ENCODE measurements at places on chromosomes 4 and X.

- no peak for DNase-seq
Measured at GRCh38 chrX:155959018-155959587, 38.4 kb upstream of the IL9R start.

DNA sequence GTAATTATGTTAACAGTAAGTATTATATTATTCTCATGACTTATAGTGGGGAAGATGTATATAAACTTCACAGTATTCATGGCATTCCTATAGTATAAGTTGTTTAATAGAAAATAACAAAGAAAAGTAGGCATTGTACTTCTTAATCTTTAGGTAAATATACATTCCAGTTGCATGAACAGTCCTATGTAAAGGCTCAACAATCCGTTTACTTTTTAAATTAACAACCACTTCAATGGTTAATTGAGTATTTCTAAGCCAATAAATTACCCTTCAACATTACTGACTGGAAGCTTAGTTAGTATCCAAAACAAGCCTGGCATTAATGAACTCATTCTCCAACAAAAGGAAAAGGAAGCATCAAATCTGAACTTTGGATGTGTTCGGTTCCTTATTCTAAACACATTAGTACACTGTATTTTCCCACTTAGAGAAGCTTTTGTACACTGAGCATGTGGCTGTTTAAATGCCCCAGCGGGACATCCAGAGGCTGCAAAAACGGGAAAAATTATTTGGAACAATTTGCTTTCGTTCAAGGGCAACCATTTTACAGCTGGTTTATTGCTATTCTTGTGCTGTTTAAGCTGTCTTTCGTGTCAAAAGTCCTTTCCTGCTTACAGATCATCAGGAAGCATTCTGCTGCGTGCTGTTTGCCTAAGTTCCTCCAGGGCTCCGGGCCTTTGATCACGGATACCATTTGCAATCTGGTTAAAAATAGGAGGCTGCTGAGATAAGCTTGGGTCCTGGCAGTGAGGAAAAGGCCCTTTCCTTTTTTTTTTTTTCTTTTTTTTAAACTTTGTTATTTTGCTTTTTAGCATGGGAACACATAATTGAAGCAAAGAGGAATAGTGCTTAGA is 460.3 kb downstream of the SPRY1 start:
- no peak for DNase-seq

- DNase-seq, result no peak
Measured at GRCh38 chr4:150253965-150254630, 175.9 kb downstream of the DCLK2 start.

DNA sequence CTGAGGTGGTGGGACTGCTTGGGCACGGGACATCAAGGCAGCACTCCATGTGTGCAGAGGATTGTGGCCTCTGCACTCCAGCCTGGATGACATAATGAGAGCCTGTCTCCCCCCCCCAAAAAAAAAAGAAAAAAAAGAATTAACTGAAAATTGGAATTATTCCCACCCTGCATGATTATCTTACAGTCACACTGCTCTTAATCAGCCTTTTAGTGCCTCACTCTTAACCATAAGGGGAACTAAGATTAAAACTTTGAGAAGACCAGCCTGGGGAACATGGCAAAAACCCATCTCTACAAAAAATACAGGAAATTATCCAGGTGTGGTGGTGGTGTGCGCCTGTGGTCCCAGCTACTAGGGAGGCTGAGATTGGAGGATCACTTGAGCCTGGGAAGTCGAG is 94.6 kb downstream of the UBE2K start:
- DNase-seq, result no peak

DNA sequence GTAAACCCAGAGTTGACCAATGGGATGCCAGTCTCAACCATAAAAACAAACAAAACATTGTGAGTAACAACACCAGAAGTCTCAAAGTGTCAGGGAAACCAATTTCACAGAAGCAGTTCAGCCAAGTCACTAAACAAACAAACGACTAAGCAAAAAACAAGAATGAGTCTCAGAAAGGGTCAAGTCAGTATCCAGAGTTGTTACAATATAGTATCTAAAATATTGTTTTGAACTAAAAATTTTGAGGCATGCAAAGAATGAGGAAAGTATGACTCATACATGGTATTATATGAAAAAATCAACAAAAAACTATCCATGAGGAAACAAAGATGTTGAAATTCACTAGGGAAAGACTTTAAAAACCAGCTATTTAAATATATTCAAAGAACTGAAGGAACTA is 70.6 kb downstream of the AR start:
- DNase-seq, result no peak

DNA sequence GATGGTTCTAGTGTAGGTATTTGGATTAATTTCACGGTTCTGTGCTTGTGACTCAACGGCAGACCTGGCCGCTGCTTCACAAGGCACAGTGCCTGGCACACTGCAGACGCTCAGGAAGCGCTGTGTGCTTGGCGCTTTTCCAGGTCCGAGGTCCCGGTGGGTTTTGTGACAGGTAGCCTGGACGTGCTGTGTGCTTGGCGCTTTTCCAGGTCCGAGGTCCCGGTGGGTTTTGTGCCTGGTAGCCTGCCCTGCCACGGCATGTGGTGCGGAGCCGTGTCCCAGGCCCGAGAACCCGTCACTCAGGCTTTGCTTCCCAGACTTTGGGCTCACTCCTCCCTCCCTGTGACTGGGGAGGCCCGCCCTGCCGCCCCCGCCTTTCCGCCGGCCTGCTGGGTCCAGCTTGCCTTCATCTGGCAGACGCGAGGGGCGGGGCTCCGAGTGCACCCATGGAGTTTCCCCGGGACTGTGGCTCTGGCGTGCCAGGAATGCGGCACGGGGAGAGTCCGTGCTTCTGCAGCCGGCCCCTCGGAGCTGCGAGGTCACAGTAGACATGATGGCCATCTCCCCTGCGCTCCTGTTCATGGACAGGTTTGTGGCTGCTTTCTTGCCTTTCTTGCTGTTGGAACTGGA is 44.2 kb downstream of the TBC1D14 start:
- DNase-seq, result no peak

- no peak for DNase-seq
Measured at GRCh38 chr4:75011131-75011795, 78.3 kb downstream of the PARM1 start.

- no peak for DNase-seq
Measured at GRCh38 chr4:45946699-45947098, 177.2 kb downstream of the GABRG1 start.

DNA sequence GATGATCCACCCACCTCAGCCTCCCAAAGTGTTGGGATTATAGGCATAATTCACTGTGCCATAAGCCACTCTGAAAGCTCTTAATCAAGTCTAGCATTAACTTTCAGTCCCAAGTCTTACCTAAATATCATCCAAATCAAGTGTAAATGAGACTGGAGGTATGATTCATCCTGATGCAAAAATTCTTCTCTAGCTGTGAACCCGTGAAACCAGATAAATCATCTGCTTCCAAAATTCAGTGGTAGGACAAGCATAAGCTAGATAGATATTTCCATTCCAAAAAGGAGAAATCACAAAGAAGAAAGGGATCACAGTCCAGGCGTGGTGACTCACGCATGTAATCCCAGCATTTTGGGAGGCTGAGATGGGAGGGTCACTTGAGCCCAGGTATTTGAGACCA is 8.8 kb upstream of the TBC1D25 start:
- DNase-seq, result no peak

DNA sequence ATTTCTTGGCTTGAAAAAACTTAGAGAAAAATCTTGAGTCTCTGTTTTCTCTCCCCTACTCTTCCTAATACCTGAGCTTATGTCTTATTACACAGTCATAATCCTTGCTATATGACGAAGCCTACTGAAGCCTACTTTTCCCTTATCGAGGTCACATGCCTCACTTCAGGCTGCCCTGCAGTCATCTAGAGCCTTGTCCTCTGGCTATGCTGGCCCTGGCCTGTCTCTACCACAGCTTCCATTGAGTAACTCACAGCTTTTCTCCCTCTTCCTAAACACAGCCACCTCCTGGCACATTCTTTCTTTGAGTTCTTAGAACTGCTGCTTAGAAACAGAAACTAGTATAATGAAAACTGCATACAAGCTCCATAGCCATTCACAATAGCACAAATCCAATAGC is 1698.3 kb downstream of the STIM2 start:
- DNase-seq, result no peak

DNA sequence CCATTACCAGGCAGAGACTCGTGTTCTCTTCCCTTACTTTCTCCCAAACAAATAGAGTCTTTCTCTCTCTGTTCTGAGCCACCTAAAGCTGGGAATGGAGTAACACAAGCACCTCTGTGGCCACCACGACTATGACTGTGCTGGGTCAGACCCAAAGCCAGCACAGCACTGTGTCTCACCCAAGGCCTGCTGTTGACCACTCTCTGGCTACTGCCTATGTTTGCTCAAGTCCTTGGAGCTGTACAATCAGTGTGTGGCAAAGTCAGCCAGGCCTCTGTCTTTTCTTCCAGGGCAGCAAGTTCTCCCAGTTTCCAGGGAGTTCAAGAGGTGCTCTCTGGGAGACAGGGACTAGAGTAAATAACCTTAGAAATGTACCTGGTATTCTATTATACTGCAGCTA is 239.4 kb downstream of the FAM47A start:
- DNase-seq, result no peak

DNA sequence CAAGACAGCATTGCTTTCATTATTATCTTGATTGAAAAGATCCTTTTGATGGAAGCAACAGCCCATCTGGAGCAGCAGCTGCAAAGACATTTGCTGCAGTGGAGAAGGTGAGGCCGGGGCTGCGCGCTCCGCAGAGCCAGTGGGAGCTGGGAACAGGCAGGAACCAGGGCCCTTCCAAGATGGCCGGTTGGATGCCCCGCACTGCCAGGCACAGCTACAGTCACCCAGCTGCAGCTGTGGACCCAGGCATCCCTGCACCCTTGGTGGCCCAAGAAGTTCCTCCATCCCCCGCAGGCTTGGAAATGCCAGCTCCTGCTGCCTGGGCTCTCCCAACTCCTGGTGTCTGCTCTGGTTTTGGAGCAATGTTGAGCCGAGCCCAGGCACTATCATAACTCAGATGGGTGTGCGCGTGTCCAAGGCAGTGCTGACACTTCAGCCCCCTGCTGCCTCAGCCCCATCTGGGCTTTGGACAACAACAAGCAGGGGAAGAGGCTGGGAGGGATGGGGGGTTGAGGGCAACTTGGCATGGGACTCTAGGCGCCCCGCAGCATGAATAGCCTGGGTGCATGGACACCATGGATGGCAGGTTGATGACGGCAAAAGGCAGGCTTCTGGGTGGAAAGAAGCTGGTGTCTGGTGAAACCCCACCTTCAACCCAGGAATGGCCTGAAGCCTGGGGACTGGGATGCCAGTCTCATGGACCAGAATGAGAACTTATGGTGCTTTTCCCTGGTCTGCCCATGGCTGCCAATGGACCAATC is 371.8 kb downstream of the FSTL5 start:
- DNase-seq, result no peak

DNA sequence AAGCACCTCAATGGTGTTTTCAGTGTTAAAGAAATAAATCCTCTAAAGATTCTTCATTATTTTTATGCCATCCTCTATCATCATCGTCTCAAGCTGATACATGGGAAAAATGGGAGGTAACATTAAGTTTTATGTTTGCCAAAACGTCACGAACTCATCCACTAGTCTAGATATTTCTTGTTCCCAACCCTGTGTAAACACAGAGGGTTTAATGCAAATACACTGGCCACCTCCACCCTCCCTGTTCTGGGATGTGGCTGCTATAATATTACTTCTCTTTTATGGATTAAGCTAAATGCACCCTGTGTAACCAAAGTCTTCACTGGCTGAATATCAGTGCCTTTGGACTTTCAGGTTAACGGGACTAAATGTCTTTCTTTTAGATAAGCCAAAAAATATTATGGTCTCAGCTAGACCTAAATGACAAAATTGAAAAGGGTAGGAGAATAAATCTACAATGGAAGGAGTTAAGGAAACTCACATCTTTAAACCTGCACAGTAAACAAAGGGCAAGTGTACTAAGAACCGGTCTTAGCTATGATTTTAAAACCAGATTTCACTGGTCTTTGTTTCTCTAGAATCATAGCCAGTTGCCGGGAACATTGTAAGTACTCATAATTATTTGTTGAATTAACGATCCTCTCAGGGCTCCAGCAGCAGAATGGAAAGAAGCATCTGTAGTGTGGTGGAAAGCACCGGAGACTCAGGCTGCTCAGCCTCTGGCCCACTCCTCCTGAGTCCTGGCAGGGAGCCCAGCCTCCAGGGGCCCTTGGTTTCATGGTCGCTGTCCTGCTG is 103.5 kb upstream of the NOCT start:
- no peak for DNase-seq
